NCI-H510A treated with DMSO at 0.1 percent for 48 hours (cell line): ENCODE measurements at places on chromosomes 5 and 9.

DNA sequence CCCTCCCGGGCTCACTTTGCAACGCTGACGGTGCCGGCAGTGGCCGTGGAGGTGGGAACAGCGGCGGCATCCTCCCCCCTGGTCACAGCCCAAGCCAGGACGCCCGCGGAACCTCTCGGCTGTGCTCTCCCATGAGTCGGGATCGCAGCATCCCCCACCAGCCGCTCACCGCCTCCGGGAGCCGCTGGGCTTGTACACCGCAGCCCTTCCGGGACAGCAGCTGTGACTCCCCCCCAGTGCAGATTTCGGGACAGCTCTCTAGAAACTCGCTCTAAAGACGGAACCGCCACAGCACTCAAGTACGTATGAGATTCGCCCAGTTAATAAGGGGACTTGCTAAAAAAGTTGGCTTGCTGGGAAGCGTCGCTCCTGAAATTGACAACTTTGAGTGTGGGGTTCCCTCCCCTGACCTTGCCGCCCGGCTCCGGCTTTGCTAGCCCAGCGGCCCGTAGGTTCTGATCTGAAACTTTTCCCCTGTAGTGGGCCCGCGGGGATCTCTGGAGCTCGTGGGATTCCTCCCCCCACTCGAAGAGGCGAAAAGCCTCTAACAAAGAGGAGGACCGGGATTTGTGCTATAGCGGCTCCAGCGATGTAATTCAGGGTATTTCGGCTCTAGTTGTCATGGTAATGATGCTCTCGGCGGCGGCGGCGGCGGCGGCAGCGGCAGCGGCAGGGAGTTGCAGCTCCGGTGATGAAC lies 572 bp downstream of the NR4A3 start:
- DNase-seq, result no peak

DNA sequence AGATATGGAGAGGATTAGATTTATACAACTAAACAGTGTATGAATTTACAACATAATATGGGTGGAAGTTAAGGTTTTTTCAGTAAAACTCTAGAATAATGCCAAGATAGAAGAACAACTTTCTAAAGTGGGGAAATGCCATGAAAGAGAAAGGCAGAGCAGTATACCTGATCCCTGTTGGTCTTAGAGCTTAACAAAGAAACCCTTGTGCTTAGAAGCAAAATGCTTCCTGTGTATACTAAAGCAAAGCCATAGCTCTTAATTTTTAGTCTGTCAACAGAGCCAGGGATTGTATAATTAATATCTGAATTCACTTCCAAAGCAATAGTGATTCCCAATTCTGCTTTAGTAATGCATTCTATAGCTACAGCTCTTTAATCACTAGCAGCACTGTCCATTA lies 14.4 kb downstream of the C9orf85 start:
- no peak for DNase-seq

DNA sequence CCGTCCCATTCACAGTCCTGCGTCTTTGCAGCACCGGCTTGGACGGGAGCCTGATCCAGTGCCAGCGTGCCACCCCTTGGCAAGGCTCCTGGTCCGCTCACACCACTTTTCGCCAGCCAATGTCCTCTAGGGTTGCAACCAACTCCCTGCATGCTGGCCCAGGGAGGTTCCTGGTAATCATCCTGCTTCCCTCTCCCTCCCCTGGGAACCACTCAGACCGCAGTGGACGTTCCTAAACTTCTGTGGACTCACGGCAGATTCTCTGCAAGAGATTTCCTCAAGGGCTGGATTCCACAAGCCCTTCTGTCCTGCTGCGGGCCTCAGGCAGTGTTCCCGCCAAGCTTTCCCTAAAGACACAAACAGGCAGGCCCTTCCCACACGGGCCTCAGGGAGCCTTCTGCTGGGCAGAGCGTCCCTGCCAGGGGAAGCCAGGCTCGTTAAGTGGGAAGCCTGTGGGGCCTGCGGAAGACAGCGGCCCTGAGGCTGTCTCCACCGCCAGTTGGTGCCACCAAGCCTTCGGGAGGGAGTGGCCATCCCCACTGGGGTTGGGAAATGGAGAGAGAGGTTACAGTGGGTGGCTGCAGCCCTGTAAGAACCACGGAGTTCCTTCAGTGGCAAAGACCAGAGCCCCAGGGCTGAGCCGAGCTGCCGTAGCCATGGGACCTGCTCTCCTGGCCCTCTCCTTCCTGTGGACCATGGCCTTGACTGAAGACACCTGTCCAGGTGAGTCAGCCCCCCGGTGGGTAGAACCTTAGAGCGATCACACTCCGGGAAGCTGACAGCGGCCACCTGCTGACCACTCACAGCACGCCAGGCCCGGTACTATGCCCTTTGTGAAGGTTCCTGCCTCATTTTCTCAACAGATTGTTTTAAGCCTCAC lies 16.4 kb upstream of the FCN2 start:
- DNase-seq, result no peak

GRCh38 chr9:105341434-105342146 lies 97.1 kb downstream of the SLC44A1 start:
- no peak for DNase-seq

GRCh38 chr9:33291031-33291397 lies 698 bp downstream of the NFX1 start:
- no peak for DNase-seq

DNA sequence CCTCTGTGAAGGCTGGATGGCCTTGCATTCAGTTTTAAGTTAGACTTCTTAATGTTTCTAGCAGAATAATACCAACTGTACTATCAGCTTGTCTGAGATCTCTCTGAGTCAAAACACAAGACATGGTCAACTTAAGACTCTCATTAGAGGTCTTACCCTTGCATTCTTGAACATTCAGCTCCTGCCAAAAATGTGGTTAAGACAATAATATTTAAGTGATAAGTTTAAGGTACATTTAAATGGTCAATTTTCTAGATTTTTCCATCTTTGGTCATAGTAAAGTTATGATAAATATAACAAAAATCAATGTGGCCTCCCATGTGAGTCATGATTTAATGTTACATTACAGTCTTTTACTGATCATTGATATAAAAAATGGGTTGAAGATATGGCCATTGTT lies 75.0 kb downstream of the NR2F1 start:
- DNase-seq, result no peak

- DNase-seq, result no peak
Measured at GRCh38 chr5:95070453-95070852, 214.4 kb downstream of the MCTP1 start.

DNA sequence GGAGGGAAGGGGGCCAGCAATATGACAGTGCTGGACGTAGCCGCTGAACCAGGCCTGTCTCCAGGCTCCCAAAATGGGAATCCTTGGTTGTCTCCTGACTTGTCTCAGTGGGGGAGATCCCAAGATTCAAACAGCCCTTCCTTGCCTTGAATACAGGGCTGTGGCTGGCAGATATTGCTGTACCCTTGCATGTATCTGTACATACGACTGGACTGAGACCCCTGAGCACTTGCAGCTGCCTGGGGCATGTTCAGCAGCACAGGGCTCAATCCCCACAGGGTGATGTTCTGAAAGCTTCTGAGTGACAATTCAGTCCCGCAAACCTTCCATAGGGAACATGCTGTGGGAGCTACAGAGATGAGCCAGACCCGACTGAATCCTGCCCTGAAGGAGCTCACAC lies 13.3 kb downstream of the OR13J1 start:
- no peak for DNase-seq

GRCh38 chr5:138601444-138601843 lies 26.2 kb upstream of the HSPA9 start:
- no peak for DNase-seq

- DNase-seq, result no peak
Measured at GRCh38 chr9:134343637-134344036, 17.4 kb downstream of the RXRA start.

DNA sequence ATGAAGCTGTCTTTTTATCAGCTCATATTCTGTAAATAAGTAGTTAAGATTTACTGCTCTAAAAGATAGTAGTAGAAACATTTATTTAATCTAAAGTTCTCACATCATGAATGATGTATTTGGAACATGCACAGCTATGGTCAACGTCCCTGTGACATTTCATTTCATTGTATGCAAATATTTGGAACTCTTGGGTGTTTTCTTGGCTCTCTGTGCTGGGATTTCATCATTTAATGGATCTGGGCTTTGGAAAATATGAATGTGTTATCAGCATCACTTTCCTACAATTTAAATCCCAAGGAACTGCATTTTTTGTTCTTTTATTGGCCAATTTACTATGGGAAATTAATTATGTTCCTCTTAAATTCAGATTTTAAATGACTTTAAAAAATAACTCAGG lies 462.9 kb downstream of the SEMA5A start:
- no peak for DNase-seq

DNA sequence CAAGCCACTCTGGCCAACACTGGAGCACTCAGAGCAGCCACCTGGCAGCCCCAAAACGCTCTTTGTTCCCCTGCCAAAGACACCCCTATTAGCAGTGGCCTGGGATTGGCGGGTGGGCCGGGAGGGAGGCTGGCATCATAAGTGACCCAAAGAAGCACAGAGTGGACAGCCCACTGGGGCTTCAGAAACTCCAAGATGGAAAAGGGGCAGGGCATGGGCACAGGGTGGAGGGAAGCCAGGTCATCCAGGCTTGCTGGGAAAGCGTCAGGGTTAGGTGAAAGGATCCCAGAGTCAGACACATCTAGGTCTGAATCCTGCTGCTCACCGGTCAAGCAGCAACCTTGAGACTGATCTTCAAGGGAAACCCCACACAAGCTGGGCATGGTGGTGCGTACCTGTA lies 14.8 kb downstream of the EEIG1 start:
- DNase-seq, result no peak

DNA sequence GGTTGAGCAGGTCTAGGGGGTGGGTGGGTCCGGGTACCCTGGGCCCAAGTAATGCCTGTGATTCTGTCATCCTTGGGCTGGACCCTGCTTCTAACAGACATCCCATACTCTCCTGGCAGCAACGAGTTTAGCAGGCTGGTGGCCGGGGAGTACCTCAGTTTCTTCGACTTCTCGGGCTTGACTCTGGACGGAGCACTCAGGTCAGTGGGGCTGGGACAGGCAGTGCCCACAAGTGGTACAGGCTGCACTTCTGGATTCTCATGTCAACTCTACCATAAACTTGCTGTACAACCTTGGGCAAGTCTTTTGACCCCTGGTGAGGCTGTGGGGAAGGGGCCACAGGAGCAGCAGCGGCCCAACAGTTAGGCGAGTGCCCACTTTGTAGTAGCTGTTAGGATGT lies 21.8 kb downstream of the PSD2 start:
- DNase-seq, result no peak

- DNase-seq, result no peak
Measured at GRCh38 chr9:70481471-70481870, 67.0 kb upstream of the KLF9 start.

DNA sequence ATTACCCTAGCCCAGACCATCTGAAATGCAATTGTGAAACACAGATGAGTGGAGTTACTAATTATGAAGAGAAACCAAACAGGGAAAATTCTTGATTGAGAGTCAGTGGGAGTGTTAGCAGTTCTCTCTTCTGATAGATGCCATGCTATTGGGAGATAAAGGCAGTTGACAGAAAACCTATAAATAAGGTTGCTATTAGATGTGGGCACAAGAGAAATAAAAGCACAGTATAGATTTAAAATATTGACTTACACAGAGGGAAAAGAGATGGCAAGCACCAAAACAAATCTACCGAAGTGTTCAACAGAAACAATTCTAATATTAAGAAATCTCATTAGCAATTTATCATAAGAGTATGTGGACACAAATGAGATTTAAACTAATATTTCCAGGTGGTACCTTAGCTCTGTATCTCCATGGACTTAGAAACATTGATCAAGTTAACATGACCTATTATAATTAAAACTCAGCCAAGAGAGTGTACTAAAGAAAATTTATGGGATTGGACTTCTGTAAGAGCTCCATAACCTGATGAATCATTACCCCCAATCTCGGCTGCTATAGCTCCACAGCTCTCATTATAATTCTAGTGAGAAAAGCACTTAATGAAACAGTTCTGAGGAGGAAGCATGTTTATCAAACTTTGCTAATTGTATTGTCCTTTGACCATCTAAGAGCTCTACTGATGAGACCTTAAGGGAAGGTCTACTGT lies 665.0 kb upstream of the RIOK2 start:
- DNase-seq, result no peak

- no peak for DNase-seq
Measured at GRCh38 chr5:163695830-163696578, 190.6 kb downstream of the MAT2B start.

DNA sequence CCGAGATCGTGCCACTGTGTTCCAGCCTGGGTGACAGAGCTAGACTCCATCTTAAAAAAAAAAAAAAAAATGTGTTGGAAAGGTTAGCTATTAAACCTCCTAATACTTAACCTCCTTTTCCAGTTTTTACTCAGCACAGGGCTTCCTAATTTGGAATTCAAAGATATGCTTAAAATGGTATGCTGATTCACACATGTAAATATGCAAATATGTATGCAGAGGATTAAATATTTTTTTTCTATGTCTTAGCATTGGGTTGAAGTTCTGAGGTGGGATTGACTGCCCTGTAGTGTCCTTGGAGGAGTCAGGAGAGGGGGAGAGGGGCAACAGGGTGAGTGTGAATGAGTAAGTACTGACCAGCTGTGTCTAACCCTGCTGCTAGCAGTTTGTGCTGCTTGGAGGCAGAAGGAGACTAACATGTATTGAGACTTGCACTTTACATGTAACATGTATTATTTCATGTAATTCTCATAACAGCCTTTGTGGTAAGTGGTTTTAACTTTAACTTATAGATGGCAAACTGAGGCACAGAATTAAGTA lies 63.2 kb downstream of the SLC44A1 start:
- no peak for DNase-seq

DNA sequence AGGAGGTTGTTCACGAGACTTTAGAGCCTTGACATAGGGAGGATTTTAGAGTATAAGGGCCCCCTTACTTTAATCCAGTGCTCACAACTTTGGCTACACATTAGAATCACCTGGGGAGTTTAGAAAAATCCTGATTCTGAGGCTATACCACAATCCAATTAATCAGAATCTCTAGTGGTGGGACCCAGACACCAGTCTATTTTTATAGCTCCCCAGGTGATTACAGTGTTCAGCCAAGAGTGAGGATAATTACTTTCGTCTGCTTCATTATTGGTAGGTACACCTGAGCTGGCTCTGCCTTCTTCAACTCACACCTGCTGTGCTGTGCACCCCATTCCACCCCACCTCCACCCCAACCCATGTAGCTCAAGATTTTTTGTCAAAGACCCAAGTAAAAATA lies 141.3 kb upstream of the EPB41L4A start:
- DNase-seq, result no peak

GRCh38 chr5:154999865-155000264 lies 13.7 kb upstream of the KIF4B start:
- no peak for DNase-seq

GRCh38 chr9:112841261-112841660 lies 49.4 kb downstream of the SLC46A2 start:
- DNase-seq, result peak; percentile 18
